ENCODE measurements at places on chromosomes 1 and 21.

DNA sequence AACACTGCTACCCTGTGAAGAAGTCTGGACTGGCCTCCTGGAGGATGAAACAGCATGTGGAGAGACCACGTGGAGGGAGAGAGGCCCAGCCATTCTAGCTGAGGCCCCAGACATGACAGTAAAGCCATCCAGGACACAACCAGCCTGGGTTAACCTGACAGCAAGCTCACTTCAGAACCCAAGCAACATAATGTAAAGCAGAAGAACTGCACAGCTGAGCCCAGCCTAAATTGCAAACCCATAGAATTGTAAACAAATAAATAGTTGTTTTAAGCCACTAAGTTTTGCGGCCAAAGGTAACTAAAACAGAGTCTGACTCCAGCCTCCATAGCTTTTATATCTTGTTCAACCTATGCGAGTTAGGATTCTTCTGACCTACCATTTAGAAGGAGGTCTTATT, 97.2 kb upstream of the L1TD1 start:
- no peak for DNase-seq

DNA sequence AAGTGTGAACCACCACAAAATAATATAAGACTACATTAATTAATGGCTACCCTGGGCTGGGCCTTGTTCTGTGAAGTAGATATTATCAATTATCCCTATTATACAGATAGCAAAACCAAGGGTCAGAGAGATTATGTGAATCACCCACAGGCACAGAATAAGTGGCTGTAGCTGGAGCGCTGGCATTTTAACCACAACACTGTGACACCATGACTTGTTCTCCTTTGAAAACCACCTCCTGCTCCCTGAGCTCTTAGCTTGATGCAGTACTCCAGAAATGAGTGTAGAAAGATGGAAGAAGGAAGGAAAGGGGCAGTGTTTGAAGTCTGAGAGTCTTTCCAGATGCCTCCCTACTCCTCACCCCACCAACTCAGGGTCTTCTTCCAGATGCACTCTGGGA, 29.5 kb upstream of the JUN start:
- DNase-seq: no peak

GRCh38 chr1:98177751-98178150, 256.9 kb upstream of the DPYD start:
- no peak for DNase-seq

DNA sequence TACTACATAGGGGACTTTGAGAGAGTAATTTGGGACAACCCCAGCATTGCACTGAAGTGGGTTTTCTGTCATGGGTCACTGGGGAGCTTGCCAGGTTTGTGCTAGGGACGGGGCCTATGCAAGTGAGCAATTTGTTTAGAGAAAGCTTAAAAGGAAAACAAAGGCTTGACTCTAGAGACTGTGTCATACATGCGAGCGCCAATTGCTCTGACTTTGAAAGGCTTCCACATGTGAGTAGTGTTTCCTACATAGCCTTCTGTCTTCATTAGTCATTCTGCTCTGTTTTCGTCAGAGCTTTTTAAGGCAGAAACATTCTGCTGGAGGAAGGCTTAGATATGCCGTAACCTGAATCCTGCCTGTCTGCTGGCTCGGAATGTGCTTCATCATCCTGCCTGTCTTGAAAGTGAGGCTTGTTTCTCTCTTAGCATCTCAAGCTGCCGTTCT, 28.4 kb downstream of the TRIM45 start:
- DNase-seq: peak; percentile 45

Measured in femur (tissue), 1 donor.